ENCODE measurements at places on chromosomes 2 and 18.
A peak's percentile ranks its signal among the peaks of the same experiment; 100 is the strongest.

- DNase-seq: peak; percentile 45
Observed at GRCh38 chr2:42216694-42217093, 47.5 kb downstream of the EML4 start.

- DNase-seq: peak; percentile 77
Observed at GRCh38 chr18:21682371-21683051, 22.1 kb downstream of the ABHD3 start.

GRCh38 chr2:207467716-207468347, 61.9 kb upstream of the CREB1 start:
- DNase-seq: peak; percentile 64

- DNase-seq: no peak
Observed at GRCh38 chr2:40346535-40347354, 105.1 kb downstream of the SLC8A1 start.

DNA sequence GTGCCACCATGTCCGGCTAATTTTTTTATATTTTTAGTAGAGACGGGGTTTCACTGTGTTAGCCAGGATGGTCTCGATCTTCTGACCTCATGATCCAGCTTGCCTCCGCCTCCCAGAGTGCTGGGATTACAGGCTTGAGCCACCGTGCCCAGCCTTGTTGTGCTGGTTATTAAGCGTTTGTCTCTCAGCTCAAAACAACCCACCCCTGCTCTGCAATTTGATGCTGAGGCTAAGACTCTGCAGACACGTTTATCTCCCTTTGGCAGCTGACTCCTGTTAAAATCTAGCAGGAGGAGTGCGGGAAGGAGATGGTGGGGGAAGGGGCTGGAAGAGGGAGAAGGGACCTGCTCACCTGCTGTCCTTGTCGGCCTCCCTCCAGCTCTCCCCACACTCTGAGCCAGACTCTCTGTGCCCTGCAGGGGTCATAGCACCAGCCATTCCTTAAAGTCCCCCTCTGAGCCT, 29.9 kb upstream of the IMPA2 start:
- DNase-seq: no peak

GRCh38 chr2:60867848-60868247, 13.5 kb upstream of the REL start:
- no peak for DNase-seq

DNA sequence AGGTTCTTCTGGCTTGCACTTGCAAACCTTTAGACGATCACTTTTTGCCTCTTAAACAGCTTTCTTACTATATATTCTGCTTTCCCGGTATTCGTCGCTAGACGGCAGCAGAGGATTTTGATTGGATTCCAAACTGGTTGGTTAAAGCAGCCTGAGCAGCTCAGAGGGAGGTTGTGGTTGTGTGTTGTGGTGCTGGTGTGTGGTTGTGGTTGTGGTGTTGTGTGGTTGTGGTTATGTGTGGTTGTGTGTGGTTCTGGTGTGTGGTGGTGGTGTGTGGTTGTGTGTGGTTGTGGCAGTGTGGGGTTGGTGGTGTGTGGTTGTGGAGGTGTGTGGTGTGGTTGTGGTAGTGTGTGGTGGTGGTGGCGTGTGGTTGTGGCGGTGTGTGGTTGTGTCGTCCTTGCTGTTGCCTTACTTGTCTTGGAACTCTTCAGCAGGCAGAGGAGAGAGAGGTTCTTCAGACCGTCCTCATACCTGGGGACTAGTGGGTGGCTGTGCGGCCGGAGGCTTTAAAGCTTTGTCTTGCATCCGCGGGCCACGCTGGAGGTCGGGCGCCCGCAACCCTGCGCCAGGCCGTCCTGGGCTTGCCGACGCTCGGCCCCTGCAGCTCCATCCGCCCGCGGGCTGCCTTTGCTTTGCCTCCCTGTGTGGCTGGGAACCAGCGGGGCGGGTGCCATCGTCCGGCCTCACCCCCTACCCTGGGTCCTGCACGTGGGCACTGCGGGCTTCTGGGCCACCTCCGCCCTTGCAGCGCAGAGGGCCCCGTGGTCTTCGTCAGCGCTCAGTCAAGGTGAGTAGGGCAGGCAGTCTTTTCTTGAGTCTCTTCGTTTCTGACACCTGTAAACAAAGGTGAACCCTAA, 190.8 kb downstream of the ARHGAP28 start:
- peak; percentile 72 for DNase-seq

DNA sequence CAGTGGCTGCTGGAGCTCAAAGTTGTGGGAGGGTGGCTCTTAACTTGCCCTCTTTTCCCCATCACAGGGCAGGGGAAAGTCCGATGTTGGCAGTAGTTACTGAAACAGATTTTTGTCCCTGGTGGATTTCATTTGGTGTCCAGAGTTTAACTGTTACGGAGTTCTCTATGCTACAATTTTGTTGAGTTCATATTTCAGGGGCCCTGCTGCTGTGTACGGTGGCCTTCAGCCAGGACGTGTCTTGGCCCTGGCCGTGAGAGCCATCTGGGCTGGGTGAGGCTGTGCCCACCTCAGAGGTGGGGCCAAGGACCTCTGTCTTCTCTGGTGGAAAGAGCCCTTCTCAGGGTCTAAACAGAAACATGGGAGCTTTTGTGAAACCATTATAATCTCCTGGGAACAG, 67.4 kb downstream of the SH3YL1 start:
- DNase-seq: no peak

DNA sequence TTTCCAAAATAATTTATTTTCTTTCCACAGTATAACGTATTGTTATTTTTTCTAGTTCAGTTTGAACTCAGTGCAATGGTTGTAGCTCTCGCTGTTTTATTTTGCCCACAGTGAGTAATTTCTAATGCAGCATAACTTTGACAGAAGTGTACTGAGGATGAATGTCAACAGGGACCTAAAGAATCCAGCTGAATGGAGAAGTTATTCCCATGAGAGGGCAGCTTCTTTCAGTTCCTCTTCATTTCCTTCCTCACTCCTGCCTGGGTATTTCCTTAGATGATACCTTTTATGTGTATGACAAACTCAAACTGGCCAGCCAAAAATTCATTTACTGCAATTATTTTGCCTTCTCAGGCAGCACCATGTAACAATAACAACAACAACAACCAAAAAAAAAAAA, 1223.1 kb upstream of the ZEB2 start:
- no peak for DNase-seq

DNA sequence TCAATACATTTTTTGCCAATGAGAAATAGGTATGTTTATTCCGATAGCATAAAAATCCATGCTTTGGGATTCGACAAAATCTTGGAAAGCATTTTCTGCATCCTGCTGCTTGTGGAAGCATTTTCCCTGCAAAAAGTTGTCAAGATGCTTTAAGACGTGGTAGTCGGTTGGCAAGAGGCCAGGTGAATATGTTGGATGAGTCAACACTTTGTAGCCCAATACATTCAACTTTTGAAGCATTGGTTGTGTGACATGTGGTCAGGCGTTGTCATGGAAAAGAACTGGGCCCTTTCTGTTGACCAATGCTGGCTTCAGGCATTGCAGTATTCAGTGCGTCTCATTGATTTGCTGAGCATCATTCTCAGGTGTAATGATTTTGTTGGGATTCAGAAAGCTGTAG, 764.5 kb downstream of the TRIB2 start:
- DNase-seq: peak; percentile 23
